Liver (tissue), 10 donors: ENCODE measurements at places on chromosomes 5 and 9. TPM values are rescaled to one million over a fixed set of nuclear protein-coding genes. Genes with fewer than 3 reads are reported as not detected.

DNA sequence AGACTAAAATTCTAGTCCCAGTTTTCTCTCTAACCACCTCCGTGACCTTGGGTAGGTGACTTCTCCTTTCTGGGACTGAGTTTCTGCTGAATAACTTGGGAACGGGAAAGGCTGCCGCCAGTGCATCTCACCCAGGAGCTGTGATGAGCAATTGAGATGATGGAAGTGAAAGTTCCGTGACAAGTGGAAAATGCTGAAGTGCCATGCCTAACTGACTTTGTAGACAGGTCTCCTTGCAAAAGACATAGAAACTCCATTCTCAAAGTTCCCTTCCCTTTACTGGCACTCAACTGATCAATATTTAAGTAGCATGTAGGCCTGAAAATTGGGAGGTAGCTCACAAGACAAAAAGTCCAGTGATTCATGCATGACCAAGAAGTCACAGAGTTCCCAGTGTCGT, 6.3 kb upstream of the ADAM19 start:
- DNase-seq: no peak

DNA sequence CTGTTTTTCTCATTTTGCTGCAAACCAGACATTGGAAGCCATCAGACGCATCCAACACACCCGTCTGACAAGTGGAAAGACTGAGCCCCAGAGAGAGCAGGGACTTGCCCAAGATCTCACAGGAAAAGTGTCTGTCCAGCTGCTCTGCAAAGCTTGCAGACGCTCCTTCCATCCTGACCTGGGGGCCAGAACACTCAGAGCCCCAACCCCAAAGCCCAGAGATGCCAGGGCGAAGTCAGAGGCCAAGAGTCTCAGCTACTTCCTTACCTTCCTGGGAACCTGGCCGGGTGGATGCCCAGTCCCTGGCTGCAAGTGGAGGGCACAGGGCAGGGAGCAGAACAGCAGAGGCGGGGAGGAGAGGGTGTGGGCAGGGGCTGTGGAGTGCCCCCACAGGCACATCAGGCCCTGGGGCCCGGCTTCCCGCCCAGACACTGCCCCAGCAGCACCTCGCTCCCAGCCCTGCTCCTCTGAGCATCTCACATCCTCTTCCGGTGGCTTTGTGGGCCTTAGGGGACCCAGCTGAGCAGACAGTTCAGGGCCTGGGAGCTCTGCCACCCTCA, 9.7 kb upstream of the RALGDS start:
- DNase-seq: no peak

CNTFR gene
- 3.3 TPM for total RNA-seq

GRCh38 chr9:94802251-94802650, 75.8 kb downstream of the AOPEP start:
- no peak for DNase-seq

DNA sequence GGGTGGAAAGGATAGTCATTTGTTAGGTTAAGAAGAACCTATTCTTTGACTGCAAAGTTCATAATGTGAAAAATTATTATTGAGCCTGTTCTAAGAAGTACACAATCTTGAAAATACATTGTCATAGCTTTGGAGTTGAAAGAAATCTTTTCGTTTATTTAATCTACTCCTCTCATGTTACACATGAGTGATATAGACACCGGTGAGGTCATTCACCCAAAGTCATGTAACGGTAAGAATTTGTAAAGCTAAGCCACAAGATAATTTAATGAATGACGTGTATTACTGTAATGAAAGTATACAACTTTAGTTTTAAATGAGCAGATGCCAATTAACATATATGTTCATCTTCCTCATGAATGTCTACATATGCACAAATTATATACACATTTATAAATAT, 284.1 kb upstream of the PDE4D start:
- DNase-seq: no peak

AGXT2 gene
- total RNA-seq: 49.4 TPM

GRCh38 chr9:115593587-115594091, 475.7 kb upstream of the TNC start:
- DNase-seq: no peak
